ENCODE measurements at places on chromosomes 16 and 17. TPM values are rescaled to one million over a fixed set of nuclear protein-coding genes. Genes with fewer than 3 reads are reported as not detected.
A peak's percentile ranks its signal among the peaks of the same experiment; 100 is the strongest.

DNA sequence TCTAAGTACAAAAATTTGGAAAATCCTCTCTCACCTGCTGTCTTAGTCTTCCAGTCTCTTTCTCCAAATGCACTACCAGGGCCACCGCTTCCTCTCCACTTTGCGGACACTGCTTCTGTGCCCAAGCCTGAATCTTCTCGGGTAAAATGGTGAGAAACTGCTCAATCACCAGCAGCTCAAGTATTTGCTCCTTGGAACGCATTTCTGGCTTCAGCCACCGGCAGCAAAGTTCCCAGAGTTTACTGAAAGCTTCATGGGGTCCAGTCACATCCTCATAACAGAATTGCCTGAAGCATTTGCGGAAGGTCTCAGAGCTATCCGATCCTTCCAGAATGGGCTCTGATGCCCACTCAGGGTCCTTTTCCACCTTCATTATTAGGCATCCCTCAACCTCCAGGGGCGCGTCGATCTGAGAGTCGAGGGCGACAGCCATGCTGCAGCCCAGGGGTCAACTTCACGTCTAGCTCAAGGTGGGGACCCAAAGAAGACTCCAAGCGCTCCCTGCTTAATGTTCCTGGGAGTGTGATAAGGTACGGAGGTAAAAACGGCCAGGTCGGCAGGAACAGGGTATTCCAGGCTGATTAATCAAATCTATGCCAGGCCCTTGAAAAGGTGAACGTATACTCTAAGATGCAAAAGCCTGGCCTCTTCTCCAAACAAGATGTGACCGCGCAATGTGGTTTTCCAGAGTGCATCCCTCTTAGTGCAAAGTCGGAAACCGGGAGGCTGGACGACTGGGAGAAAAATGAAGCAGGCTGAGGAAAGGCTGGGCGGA lies 763 bp downstream of the ZKSCAN2 start:
- peaks cover 2% of the 10 kb centered on the region for H3K36me3 ChIP-seq
- H3K27me3 ChIP-seq = no peaks in the 10 kb centered on the region
- peak overlapping the region; percentile 96 for H3K27ac ChIP-seq
- peak overlapping the region; percentile 91 for H3K4me3 ChIP-seq
- H3K4me1 ChIP-seq = peaks cover 19% of the 10 kb centered on the region

- H3K27ac ChIP-seq = peak overlapping the region; percentile 35
- no peak overlapping the region for H3K4me3 ChIP-seq
- no peaks in the 10 kb centered on the region for H3K27me3 ChIP-seq
- peaks cover 7% of the 10 kb centered on the region for H3K36me3 ChIP-seq
- peaks cover 43% of the 10 kb centered on the region for H3K4me1 ChIP-seq
- DNase-seq = no peak
These were observed 32.7 kb downstream of the GNA13 start for GRCh38 chr17:65023791-65024190.

GRCh38 chr17:16495980-16496819 lies 4.2 kb upstream of the LRRC75A start:
- H3K4me3 ChIP-seq = no peak overlapping the region
- H3K4me1 ChIP-seq = peaks cover 7% of the 10 kb centered on the region
- no peaks in the 10 kb centered on the region for H3K27me3 ChIP-seq
- no peak overlapping the region for H3K27ac ChIP-seq

DNA sequence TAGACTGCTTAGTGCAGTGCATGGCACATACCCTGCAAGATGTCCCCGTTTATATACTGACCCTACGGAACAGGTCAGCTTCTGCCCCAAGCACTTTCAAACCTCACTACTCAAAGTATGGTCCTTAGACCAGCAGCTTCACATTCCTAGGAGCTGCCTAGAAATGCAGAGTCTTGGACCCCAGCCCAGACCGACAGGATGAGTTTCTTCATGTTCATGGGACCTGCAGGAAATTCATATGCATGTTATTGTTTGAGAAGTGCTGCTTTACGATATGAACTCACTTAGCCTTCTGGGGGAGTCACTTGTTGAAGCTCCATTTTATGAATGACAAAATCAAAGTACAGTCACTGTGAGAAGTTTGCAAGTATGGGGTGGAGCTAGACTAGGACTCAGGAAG lies 82.6 kb downstream of the DYNLRB2 start:
- no peaks in the 10 kb centered on the region for H3K36me3 ChIP-seq
- no peaks in the 10 kb centered on the region for H3K4me1 ChIP-seq
- H3K27me3 ChIP-seq = no peaks in the 10 kb centered on the region
- H3K27ac ChIP-seq = no peak overlapping the region

DNA sequence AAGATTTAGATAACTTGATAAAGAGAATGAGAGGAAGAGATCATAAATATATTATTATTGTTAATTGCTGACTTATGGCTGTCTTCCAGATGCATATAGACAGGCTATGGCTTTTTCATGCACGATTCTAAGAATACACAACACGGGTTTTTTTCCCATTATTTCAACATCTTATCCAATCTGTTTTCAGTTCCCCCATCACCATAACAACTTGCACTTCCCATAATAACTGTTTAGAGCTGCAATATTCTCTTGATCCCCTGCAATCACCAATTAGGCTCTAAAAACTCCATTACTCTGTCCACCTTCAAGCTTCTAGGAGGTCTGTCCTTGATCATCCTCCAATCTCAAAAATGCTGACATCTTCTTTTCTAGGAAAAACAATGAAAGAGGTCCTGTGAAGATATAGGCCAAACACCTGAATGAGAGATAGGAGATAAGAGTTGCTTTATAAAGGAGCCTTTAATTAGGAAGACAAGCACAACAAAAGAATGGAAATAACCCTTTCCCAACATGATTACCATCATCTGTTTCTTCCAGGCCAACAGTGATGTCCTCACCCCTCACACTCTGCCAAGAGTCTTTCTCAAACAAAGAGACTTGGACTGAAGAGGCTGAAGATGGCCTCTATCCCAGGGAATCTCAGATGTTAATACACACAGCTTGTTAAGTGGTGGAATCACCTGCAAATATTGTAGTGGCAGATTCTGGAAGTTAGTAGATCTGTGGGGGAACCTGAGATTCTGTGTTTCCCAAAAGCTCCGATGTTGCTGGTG lies 32.2 kb upstream of the CCL2 start:
- H3K27ac ChIP-seq = no peak overlapping the region
- H3K36me3 ChIP-seq = no peaks in the 10 kb centered on the region
- no peak for DNase-seq
- H3K4me1 ChIP-seq = no peaks in the 10 kb centered on the region

- peaks cover 34% of the 10 kb centered on the region for H3K4me1 ChIP-seq
- H3K27me3 ChIP-seq = peaks cover 12% of the 10 kb centered on the region
- no peak overlapping the region for H3K4me3 ChIP-seq
- no peak overlapping the region for H3K27ac ChIP-seq
- no peak for DNase-seq
- no peaks in the 10 kb centered on the region for H3K36me3 ChIP-seq
These were observed 720 bp downstream of the METRN start for GRCh38 chr16:715477-716199.

DNA sequence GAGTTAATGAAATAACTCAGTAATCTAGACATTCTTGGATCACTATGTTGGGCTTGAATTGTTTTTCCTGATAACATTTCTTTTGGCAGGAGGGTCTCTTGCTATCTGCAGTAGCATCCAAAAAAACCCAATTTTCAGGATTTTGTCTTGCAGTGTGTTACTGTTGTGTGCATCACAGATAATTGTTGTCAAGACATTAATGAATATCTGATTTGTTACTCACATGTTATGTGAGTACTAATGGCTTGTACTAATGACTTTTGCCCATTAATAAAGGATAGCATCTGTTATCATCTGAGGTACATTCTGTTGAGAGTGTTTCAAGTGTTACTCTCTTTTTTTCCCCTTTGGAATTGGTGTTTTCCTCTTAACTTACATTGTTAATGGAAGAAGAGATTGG lies 10.0 kb downstream of the PRKAR1A start:
- H3K27ac ChIP-seq = no peak overlapping the region
- no peaks in the 10 kb centered on the region for H3K4me1 ChIP-seq
- DNase-seq = no peak
- H3K27me3 ChIP-seq = no peaks in the 10 kb centered on the region

GRCh38 chr16:2278272-2278608 lies 10.3 kb upstream of the RNPS1 start:
- H3K4me3 ChIP-seq = no peak overlapping the region
- H3K36me3 ChIP-seq = no peaks in the 10 kb centered on the region
- no peaks in the 10 kb centered on the region for H3K4me1 ChIP-seq
- H3K27ac ChIP-seq = no peak overlapping the region
- no peaks in the 10 kb centered on the region for H3K27me3 ChIP-seq
- DNase-seq = no peak

Gene SAMD14
- 1.1 TPM for total RNA-seq

DNA sequence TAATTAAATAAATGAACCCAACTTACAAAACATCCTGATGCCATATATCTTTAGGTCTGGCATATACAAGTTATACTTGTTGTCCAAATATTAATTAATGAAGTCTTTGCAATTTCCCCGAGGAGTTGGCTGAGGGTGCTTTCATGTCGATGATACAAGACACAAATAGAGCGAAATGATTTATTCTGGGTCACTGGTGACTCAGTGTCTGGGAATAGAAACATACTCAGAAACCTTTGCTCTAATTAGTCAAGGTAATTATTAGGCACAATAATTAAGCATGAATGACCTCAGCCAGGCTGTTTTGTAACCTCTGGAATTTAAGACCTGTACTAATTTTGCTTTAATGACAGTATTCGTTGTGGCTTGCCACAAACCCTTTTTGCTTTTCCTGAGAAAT lies 37.0 kb upstream of the HAPSTR1 start:
- H3K27me3 ChIP-seq = no peaks in the 10 kb centered on the region
- no peak overlapping the region for H3K4me3 ChIP-seq
- H3K27ac ChIP-seq = no peak overlapping the region
- DNase-seq = no peak
- no peaks in the 10 kb centered on the region for H3K36me3 ChIP-seq

DNA sequence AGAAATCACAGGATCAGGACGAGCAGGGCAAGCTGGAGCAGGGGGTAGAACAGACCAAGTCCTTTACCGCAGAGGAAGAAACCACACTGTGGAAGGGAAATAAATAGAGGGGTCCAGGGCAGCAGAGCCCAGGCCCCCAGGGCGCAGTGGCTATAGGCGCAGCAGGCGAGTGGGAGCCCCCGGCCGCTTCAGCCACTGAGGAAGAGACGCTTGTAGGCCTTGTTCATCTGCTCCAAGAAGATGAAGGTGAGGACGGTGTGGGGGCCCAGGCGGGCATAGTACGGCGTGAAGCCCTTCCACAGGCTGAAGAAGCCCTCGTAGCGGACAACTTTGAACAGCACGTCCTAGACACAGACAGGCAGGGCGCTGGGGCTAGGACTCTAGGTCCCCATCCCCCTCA lies 2.3 kb downstream of the SLC25A11 start:
- H3K27me3 ChIP-seq = no peaks in the 10 kb centered on the region
- H3K36me3 ChIP-seq = peaks cover 22% of the 10 kb centered on the region

Gene PRSS8
- total RNA-seq = not detected

Gene PIPOX
- 3.0 TPM for total RNA-seq

- H3K4me3 ChIP-seq = no peak overlapping the region
- no peaks in the 10 kb centered on the region for H3K27me3 ChIP-seq
- no peak overlapping the region for H3K27ac ChIP-seq
- peaks cover 29% of the 10 kb centered on the region for H3K4me1 ChIP-seq
- DNase-seq = no peak
These were observed 1.3 kb downstream of the ASPSCR1 start for GRCh38 chr17:81978524-81979298.

- H3K36me3 ChIP-seq = no peaks in the 10 kb centered on the region
- no peak overlapping the region for H3K4me3 ChIP-seq
- H3K27ac ChIP-seq = no peak overlapping the region
- H3K27me3 ChIP-seq = peaks cover 68% of the 10 kb centered on the region
- no peak for DNase-seq
These were observed 886 bp upstream of the OR1F1 start for GRCh38 chr16:3186946-3187690.

GRCh38 chr16:69511651-69512050 lies 54.1 kb upstream of the NFAT5 start:
- H3K4me1 ChIP-seq = no peaks in the 10 kb centered on the region
- no peak overlapping the region for H3K27ac ChIP-seq

Gene KRT31
- total RNA-seq = not detected

DNA sequence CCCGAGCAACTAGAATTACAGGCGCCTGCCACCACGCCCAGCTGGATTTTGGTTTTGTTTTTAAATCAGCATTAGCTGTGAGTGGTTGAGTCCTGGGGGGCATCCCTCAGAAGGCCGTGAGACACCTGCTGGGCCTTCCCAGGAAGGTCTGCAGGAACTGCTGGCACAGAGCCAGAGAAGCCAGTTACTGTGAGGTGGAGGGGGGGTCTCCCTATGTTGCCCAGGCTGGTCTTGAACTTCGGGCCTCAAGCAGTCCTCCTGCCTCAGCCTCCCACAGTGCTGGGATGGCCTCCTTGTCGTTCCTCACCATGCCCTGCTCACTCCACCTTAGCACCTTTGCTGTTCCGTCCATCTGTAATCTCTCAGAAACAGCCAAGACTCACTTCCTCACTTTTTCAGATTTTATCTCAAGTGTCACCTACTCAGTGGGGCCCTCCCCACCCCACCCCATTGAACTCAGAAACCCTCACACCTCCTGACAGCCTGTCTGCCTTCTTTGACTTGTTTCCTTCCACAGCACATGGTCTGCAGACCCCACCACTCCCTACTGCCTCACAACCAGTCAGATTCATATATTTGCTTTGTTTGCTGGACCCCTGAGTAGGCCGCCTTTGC lies 62.3 kb downstream of the WSB1 start:
- no peak overlapping the region for H3K27ac ChIP-seq
- DNase-seq = no peak
- H3K36me3 ChIP-seq = no peaks in the 10 kb centered on the region

- no peaks in the 10 kb centered on the region for H3K4me1 ChIP-seq
- no peak overlapping the region for H3K4me3 ChIP-seq
- no peak overlapping the region for H3K27ac ChIP-seq
- H3K36me3 ChIP-seq = no peaks in the 10 kb centered on the region
- DNase-seq = no peak
- no peaks in the 10 kb centered on the region for H3K27me3 ChIP-seq
These were observed 270.2 kb upstream of the RPL38 start for GRCh38 chr17:73933164-73933766.

DNA sequence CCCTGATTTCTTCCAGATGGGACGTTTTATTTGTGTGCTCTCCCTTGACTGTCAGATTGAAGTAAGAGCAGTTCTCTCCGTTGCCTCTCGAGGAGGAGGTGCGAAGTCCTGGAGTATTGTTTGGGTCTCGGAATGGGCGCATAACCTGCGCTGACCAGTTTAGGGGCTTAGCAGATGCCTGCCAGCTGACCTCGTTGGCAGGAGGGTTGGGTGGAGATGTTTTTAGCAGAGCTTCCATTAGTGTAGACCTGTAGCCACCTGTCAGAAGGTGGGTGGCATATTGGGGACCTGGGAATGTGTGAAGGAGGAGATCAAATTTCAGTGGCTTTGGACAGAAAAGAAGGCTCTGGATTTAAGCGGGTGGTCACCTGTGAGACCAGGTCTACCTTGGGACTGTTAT lies 3.6 kb downstream of the RASD1 start:
- peaks cover 6% of the 10 kb centered on the region for H3K27me3 ChIP-seq
- H3K36me3 ChIP-seq = peaks cover 16% of the 10 kb centered on the region
- no peak overlapping the region for H3K27ac ChIP-seq
- H3K4me3 ChIP-seq = no peak overlapping the region

Gene HOXB7
- total RNA-seq = 0.97 TPM

Gene TMIGD1
- not detected for total RNA-seq
